ENCODE measurements at places on chromosomes 7 and 10. TPM values are rescaled to one million over a fixed set of nuclear protein-coding genes. Genes with fewer than 3 reads are reported as not detected.

XRCC2 gene
- 0.95 TPM for total RNA-seq

DNA sequence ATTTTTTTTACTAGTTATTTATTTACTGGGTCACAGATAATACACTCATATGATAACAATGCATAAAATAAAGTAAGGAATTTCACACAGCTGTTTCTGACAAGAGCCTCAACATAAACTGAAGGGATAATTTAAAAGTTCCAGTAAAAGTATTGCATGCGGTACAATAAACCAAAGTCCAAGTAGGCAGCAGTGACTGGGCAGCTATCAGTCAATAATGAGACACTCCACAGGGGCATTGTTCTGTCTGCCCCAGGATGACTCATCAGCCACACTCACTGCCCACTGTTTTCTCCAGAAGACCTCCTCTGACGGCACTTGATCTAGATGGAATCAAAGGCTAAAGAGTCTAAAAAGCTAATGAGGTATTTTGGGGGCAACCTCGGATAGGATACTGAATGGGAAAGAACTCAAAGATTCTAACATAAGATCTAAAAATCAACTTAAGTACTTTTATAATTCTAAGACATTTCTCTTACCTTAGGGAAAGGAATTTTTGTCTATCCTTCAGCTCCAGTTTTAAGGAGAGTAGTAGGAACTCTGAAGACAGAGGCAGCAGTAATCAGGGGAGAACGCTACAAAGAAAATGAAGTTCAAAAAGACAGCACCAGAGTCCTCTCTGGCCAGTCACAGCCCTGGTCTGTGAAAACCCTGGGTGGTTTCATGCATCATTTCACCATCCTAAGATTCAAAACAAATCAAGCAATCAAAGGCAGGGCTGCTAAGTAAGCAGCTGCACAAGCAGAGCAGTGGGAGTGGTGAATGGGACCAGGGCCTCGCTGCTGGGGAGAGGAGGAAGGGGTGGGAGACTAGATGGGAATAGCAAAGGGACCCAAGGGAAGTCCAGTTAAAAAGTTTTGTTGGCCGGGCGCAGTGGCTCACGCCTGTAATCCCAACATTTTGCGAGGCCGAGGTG lies 175.1 kb downstream of the AVL9 start:
- peaks cover 4% of the 10 kb centered on the region for H3K36me3 ChIP-seq
- peaks cover 27% of the 10 kb centered on the region for H3K4me1 ChIP-seq
- no peak for DNase-seq
- peak overlapping the region; percentile 62 for H3K27ac ChIP-seq
- H3K27me3 ChIP-seq, result no peaks in the 10 kb centered on the region

WDR86 gene
- total RNA-seq, result not detected

DNA sequence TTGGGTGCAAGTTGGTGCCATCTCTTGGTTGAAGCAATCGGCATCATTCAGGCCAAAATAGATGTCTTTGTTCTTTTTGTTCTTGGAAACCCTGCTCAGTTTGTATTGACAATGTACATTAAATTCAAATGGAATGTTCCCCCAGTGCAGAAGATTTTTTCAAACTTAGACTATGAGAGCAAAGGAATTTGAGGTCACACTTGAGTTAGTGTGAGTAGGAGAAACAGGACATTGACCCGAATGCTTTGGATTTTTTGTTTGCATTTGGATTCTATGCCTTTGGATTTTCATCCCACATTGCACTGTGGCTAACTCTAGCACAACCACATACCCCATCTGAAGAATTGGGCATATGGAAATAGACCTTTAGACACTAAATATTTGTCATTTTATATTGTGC lies 480.0 kb downstream of the GALNT17 start:
- peak overlapping the region; percentile 78 for H3K27ac ChIP-seq
- peaks cover 5% of the 10 kb centered on the region for H3K36me3 ChIP-seq
- H3K4me3 ChIP-seq, result no peak overlapping the region
- H3K4me1 ChIP-seq, result peaks cover 56% of the 10 kb centered on the region
- DNase-seq, result no peak

GRCh38 chr10:34581801-34582532 lies 233.1 kb downstream of the PARD3 start:
- no peak overlapping the region for H3K4me3 ChIP-seq
- peaks cover 48% of the 10 kb centered on the region for H3K4me1 ChIP-seq
- no peak for DNase-seq
- no peaks in the 10 kb centered on the region for H3K27me3 ChIP-seq
- H3K27ac ChIP-seq, result peak overlapping the region; percentile 66

GRCh38 chr7:47600199-47601118 lies 18.5 kb upstream of the TNS3 start:
- peak overlapping the region; percentile 96 for H3K27ac ChIP-seq
- peaks cover 2% of the 10 kb centered on the region for H3K36me3 ChIP-seq
- no peak for DNase-seq
- peaks cover 66% of the 10 kb centered on the region for H3K4me1 ChIP-seq
- H3K27me3 ChIP-seq, result no peaks in the 10 kb centered on the region

GRCh38 chr7:83520726-83521125 lies 128.2 kb downstream of the SEMA3E start:
- no peak overlapping the region for H3K27ac ChIP-seq
- no peak overlapping the region for H3K4me3 ChIP-seq
- DNase-seq, result no peak
- H3K4me1 ChIP-seq, result peaks cover 14% of the 10 kb centered on the region

DNA sequence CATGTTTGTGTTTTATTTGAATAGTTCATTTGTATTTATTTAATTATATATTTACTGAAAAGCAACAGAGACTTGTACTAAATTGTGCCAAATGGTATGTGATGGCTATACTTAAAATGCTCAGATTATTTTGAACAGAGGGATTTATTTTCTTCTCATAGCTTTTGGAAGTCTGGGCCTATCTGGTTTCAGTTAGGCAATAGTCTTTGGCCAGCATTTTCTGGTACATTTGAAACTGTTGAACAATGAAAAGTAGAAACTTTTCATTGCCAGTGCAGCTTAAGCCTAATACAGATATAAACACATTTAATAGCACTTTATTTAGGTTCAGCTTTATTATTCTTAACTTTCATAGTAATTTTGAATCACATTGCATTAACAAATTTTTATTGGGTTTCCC lies 188.0 kb downstream of the TAX1BP1 start:
- DNase-seq, result no peak
- no peak overlapping the region for H3K27ac ChIP-seq
- H3K4me3 ChIP-seq, result no peak overlapping the region
- peaks cover 47% of the 10 kb centered on the region for H3K4me1 ChIP-seq

PAX4 gene
- total RNA-seq, result not detected

GRCh38 chr10:839550-840205 lies 91.8 kb downstream of the LARP4B start:
- H3K4me1 ChIP-seq, result peaks cover 17% of the 10 kb centered on the region
- no peaks in the 10 kb centered on the region for H3K27me3 ChIP-seq
- no peak overlapping the region for H3K4me3 ChIP-seq
- DNase-seq, result no peak
- H3K27ac ChIP-seq, result no peak overlapping the region

DNA sequence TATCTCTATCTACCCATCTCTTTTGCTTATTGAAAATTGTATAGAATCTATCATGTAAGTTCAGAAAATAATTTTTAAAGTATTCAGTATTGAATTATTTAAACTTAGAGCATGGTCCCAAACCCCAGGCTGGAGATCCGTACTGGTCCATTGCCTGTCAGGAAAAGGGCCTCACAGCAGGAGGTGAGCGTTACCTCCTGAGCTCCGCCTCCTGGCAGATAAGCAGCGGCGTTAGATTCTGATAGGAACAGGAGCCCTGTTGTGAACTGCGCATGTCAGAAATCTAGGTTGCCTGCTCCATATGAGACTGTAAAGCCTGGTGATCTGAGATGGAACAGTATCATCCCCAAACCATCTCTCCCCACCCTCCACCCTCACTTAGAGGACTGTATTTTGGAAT lies 266.0 kb upstream of the CNTNAP2 start:
- DNase-seq, result no peak
- no peak overlapping the region for H3K27ac ChIP-seq
- H3K4me1 ChIP-seq, result no peaks in the 10 kb centered on the region
- H3K4me3 ChIP-seq, result no peak overlapping the region
- H3K36me3 ChIP-seq, result no peaks in the 10 kb centered on the region

STEAP1B gene
- 4.2 TPM for total RNA-seq

PTPRN2 gene
- total RNA-seq, result 0.36 TPM

OPN1SW gene
- total RNA-seq, result not detected

- no peaks in the 10 kb centered on the region for H3K4me1 ChIP-seq
- no peaks in the 10 kb centered on the region for H3K27me3 ChIP-seq
- DNase-seq, result no peak
- no peaks in the 10 kb centered on the region for H3K36me3 ChIP-seq
- H3K27ac ChIP-seq, result no peak overlapping the region
Measured at GRCh38 chr7:17743316-17743715, 197.0 kb downstream of the SNX13 start.

- no peaks in the 10 kb centered on the region for H3K36me3 ChIP-seq
- H3K27me3 ChIP-seq, result no peaks in the 10 kb centered on the region
- no peak overlapping the region for H3K27ac ChIP-seq
- peaks cover 3% of the 10 kb centered on the region for H3K4me1 ChIP-seq
- no peak for DNase-seq
Measured at GRCh38 chr7:19133886-19134285, 11.3 kb downstream of the FERD3L start.

- no peaks in the 10 kb centered on the region for H3K27me3 ChIP-seq
- peaks cover 12% of the 10 kb centered on the region for H3K36me3 ChIP-seq
- peaks cover 29% of the 10 kb centered on the region for H3K4me1 ChIP-seq
- DNase-seq, result no peak
- no peak overlapping the region for H3K27ac ChIP-seq
Measured at GRCh38 chr10:14567421-14567820, 207.3 kb downstream of the FAM107B start.

GPRIN2 gene
- 5.7 TPM for total RNA-seq

DNA sequence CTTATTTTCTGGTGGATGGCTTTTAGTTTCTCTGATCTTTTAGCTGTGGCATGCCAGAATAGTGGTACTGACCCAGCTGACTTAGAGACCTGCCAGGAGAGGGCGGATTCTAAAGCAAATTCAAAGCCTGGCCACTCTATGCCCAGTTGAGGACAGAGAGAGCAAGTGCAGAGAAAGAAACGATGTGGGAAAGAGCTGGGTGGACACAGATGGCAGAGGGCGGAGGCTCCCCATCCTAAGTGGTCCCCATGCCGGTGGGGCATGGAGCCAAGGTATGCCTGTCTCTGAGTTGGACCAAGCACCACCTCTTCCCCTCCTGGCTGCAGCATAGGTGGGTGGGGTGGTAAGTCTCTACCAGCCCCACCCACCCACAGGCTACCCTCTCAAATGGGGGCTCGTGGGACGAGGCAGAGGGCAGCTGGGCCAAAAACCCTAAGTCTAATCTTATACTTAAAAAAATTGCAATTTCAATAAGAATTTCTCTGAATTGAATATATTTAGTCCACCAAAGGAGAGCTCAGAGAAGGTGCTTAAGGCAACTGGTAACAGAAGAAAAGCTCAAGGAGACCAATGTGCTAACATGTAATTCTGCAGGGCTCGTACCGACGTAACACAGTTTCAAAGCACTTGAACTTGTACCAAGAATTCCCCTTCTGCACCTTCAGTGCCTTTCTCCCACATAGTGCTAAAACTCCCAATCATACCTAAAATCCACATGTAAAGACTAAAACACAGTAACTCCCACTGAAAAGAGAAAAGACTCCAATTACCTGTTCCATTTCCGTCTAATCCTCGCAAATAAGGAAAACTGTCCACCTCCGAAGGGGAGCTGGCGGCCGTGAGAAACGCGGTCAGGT lies 85.7 kb upstream of the NMT2 start:
- no peaks in the 10 kb centered on the region for H3K27me3 ChIP-seq
- H3K36me3 ChIP-seq, result peaks cover 4% of the 10 kb centered on the region
- no peak overlapping the region for H3K27ac ChIP-seq

GRCh38 chr7:16961641-16962040 lies 79.9 kb upstream of the AGR3 start:
- H3K27me3 ChIP-seq, result no peaks in the 10 kb centered on the region
- peaks cover 17% of the 10 kb centered on the region for H3K4me1 ChIP-seq
- H3K4me3 ChIP-seq, result no peak overlapping the region
- no peak overlapping the region for H3K27ac ChIP-seq
- no peaks in the 10 kb centered on the region for H3K36me3 ChIP-seq

CAV1 gene
- total RNA-seq, result 296 TPM

- no peaks in the 10 kb centered on the region for H3K27me3 ChIP-seq
- peaks cover 68% of the 10 kb centered on the region for H3K4me1 ChIP-seq
- DNase-seq, result no peak
- H3K36me3 ChIP-seq, result no peaks in the 10 kb centered on the region
- peak overlapping the region; percentile 94 for H3K27ac ChIP-seq
- no peak overlapping the region for H3K4me3 ChIP-seq
Measured at GRCh38 chr7:46291050-46291438, 370.0 kb upstream of the IGFBP3 start.

GRCh38 chr7:23615331-23615730 lies 18.1 kb downstream of the CCDC126 start:
- H3K4me1 ChIP-seq, result peaks cover 11% of the 10 kb centered on the region
- peak overlapping the region; percentile 57 for H3K27ac ChIP-seq
- H3K27me3 ChIP-seq, result no peaks in the 10 kb centered on the region
- peaks cover 26% of the 10 kb centered on the region for H3K36me3 ChIP-seq
- H3K4me3 ChIP-seq, result no peak overlapping the region
- DNase-seq, result no peak

DNA sequence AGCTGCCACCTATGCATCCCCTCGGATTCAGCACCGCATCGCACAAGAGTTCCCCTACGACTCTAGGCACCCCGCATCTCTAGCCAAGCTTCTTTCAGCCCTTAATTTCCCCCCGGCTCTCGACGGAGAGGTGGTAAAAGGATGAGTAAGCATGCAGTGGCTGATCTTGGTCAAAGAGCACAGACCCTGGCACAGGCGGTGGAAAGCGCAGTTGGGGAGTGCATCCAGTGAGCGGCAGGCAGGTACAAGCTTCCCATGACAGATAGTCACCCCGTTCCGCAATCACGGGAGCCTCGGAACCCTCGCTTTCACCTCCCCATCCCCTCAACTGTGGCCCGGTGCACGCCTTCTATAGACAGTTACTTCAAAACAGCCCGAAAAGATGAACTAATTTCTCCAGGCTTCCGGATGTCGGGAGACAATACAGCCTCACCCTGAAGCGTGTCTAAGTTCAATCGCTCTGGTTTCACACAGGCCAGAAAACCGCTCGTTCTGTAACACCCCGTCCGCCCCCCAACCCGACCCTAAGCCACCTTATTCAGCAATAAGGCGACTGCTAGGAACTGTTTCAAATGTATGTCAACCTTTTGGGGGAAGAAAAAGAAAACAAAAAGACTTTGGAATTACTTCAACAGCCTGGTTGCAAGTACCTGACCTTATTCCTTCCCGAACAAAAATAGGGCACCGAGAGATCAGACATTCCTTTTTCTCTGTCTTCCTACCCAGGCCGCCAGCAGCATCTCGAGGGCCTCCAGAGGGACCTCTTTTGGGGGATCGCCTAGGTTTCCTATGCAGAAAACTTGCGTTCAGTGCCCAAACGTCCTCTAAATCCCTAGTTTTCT lies 1.4 kb downstream of the RHEB start:
- H3K27me3 ChIP-seq, result no peaks in the 10 kb centered on the region
- no peak for DNase-seq
- H3K4me3 ChIP-seq, result peak overlapping the region; percentile 96
- H3K36me3 ChIP-seq, result no peaks in the 10 kb centered on the region
- H3K4me1 ChIP-seq, result peaks cover 51% of the 10 kb centered on the region
